Vagina (tissue), 2 donors: ENCODE measurements at places on chromosomes 3 and 15. TPM values are rescaled to one million over a fixed set of nuclear protein-coding genes. Genes with fewer than 3 reads are reported as not detected.

DNA sequence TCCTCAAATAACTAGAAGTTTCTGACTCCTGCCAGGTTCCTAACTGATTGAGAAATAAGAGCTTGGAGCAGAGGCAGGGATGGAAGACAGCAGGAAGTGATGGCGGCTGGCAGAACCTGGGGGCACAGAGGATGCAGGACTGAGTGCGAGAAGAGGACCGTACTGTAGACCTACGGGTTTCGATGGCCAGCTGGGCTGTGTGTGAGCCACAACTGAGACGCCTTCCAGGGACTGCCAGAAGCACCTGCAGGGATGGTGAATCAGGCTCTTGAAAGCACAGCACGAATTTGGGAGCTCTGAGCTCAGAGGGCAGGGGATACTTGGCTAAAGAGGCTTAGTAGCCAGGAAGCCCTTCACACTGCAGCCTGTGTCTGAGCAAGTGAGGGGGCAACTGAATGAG, 165.6 kb downstream of the ABHD5 start:
- DNase-seq, result no peak

DNA sequence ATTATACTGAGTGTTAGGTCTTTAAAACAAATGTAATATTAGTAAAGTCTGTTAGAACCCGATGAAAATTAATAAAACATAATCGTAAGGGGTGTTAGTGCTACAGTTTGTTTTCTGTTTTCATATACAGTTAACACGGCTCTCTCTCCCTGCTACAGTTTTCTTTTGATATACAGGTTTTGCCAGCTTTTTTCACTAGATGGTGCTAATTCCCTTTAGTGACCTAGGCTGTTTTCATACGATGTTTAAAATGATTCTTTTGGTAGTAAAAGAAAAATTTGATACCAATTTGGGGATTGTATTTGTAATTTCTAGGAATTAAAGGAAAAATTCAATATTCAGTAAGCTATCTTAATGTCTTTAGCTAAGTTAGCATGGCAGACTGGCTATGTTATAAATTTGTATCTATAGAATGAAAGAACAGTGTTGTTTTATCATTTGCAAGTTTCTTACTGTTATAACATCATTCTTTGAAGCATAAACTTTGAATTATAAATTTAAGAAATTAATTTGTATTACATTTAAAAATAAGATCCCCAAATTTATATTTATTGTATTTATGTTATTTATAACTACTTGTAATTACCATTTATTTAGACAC, 11.5 kb downstream of the APH1B start:
- DNase-seq, result no peak

- no peak for DNase-seq
These were observed 110.3 kb downstream of the PPP2R3A start for GRCh38 chr3:136075811-136076210.

DNA sequence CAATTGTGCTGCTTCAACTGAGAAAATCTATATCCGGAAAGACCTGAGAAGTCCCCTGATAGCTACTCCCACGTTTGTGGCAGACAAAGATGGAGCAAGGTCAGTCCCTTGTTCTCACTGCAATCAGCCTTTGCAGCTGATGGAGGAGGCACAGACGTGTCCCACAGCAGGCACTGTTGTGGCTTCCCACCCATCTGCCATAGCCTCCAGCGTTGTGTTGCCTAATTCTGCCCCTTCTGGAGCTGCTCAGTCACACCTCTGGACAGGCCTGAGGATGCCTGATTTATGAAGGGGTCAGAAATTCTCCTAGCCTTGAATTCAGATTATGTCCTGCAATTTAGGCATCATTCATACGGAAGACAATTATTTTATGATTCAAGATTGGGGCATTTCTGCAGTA, 41.9 kb downstream of the MRPS25 start:
- no peak for DNase-seq

GRCh38 chr3:177221744-177222143, 24.5 kb upstream of the TBL1XR1 start:
- no peak for DNase-seq

The NRG4 gene
- not detected for total RNA-seq

The C3orf49 gene
- not detected for total RNA-seq

The ITIH4 gene
- 5.9 TPM for total RNA-seq

The WDR53 gene
- 13.5 TPM for total RNA-seq

The SLC28A1 gene
- total RNA-seq, result not detected
